ENCODE measurements at places on chromosomes 12 and 14.

GRCh38 chr12:11701433-11701832 lies 52.0 kb downstream of the ETV6 start:
- DNase-seq = no peak

DNA sequence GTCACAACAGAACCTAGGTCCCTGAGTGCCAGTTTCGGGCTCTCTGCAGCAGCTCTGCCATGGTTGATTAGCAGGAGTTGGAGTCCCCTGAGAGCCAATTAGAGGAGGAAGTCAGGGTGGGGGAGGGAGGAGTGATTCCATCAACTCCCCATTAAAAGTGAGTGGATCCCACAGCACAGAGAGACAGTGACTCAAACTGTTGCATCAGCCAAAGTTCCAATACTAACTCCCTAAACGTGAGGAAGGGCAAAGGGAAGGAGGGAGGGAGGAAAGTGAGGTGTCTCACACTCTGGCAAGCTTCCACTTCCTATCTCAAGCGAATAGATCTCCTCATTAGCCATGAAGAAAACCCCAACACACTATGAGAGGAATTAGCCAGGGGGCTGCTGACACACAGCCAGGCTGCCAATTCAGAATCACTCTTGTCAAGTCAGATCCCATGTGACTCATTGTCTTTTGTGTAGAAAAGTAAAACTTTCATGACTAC lies 23.6 kb downstream of the OR11H4 start:
- no peak for DNase-seq

DNA sequence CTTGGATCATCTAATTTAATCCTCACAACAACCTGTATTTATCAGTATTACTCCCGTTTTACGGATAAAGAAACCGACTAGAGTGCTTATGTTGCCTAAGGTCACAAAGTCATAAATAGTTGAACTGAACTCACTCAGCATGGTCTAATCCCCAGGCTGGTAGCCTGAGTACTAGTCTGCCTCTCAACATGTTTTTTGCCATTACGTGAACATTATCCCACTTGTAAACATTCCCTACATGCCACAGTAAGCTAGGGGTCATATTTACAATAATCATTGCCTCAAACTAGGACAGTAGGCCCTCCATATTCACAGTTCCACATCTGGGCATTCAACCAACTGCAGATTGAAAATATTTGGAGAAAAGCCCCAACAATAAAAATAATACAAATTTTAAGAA lies 12.1 kb downstream of the SNRPF start:
- DNase-seq = no peak

- DNase-seq = no peak
Measured at GRCh38 chr12:1530592-1531152, 63.7 kb downstream of the FBXL14 start.

DNA sequence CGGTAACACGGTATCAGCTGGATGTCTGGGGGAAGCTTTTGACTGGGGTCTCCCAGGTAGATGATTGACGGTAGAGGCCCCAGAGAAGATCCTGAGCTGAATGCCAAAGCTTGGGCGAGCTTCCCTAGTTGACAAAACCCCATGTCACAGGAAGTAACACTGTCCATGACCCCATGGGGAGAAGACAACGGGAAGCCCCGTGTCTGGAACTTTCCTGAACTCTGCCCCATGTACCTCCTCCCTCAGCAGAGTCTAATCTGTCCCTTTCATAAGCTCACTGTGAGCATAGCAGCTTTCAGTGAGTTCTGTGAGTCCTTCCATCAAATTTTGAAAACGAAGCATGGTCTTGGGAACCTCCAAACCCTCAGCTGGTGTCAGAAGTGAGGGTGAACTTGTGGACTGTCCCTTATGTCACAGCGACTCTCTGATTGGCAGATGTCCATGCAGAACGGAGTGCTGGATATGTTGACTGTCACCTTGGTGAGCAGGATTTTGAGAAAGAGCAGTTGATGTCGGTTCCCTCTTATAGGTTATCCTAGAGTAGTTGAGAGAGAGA lies 29.7 kb upstream of the BEGAIN start:
- no peak for DNase-seq

- DNase-seq = no peak
Measured at GRCh38 chr12:31308116-31308515, 17.8 kb downstream of the SINHCAF start.

DNA sequence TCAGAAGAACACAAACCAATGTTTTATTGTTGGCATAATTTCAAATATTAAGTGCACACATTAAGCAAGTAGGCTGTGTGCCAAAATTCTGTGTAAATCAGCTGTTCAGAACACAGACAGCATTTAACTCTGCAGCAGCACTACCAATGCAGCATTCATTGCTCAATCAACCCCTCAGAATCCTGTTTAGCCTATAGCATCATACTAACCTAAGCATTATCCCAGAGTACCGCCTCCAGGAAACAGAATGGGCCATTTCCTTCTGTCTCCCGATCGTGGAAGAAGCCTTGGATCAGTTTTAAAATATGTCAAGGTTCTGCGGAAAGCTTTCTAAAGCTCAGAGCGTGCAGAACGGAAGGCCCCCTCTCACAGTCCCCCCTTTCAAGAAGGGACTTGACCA lies 3.3 kb downstream of the IL26 start:
- peak; percentile 5 for DNase-seq

DNA sequence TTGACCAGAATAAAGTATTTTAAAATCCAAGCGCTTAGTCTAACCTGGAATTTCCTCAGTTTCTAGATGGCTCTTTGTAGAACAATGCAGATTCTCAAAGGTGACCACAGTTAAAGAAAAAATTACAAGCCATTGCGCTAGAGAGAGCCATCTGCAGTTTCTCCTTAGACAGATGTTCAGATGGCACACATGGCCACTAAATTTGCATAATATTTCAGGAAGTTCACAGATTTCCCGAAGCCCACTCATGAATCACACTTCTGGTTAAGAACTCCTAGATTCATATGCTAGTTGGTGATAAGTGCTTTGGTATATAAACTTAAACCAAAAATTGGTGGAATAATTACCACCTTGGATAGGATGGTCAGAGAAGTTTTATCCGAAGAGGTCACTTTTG lies 749 bp downstream of the AKAP3 start:
- DNase-seq = no peak

DNA sequence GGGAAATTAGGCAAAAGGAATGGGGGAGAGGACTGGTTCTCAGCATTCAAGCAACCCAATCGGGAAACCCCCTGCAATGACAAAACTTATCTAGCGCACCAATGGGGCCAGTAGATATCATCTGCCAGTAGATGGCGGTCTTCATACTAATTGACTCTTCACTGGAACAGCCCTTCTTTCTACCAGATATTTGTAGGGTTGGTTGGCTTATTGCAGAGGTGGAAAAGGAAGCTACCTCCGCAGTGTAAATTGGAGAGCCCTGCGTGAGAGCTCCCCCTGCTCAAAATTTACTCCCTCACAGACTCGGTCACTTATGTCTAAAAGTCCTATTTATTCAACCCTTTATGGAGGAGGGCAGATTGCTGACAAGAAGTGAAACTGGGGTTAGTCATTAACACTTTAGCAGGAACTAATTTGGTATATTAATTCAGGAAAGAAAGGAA lies 166.1 kb upstream of the CCND2 start:
- peak; percentile 50 for DNase-seq

DNA sequence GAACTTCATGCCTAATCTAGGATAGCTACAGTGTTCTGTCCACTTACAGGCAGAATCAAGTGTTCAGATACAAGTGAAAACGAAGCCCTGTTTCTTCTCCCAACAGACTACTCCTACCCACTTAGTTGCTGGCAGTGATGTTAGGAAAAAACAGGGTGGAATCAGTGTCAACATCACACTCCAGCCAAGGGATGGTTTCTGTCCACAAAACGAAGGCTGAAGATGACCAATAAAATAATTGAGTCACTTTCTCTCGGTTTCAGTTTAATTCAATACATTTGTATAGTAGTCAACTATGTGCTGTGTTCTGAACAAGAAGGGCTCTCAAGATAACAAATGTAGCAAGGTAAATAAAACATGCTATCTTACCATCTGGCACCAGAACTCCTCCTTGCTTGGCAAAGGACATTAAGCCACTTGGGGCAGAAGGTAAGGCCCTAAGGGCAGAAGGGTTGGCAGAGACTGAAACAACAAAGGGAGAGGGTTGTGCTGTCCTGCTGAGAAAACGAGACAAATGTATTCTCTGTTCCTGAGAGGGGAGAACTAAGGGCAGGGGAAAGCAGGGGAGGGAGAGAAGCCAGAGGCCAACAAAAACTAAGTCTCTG lies 393.6 kb downstream of the DPF3 start:
- no peak for DNase-seq

GRCh38 chr12:59023861-59024424 lies 103.6 kb upstream of the LRIG3 start:
- DNase-seq = no peak

DNA sequence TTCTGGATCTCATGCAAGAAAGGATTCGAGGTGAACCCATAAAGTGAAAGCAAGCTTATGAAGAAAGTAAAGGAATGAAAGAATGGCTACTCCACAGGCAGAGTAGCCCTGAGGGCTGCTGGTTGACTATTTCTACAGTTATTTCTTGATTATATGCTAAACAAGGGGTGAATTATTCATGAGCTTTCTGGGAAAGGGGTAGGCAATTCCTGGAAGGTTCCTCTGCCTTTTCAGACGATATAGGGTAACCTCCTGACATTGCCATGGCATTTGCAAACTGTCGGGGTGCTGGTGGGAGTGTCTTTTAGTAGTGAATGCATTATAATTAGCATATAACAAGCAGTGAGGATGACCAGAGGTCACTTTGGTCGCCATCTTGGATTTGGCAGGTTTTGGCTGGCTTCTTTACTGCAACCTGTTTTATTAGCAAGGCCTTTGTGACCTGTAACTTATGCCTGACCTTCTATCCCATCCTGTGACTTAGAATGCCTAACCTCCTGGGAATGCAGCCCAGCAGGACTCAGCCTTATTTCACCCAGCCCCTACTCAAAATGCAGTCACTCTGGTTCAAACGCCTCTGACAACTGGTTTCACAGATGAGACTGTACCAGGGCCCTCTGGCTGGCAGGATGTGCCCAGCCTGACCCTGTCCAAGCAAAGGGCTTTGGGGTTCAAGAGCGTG lies 157.7 kb upstream of the SFSWAP start:
- no peak for DNase-seq

- DNase-seq = no peak
Measured at GRCh38 chr14:33837943-33838683, 112.8 kb downstream of the EGLN3 start.

GRCh38 chr12:131994589-131994988 lies 44.8 kb downstream of the EP400 start:
- no peak for DNase-seq

DNA sequence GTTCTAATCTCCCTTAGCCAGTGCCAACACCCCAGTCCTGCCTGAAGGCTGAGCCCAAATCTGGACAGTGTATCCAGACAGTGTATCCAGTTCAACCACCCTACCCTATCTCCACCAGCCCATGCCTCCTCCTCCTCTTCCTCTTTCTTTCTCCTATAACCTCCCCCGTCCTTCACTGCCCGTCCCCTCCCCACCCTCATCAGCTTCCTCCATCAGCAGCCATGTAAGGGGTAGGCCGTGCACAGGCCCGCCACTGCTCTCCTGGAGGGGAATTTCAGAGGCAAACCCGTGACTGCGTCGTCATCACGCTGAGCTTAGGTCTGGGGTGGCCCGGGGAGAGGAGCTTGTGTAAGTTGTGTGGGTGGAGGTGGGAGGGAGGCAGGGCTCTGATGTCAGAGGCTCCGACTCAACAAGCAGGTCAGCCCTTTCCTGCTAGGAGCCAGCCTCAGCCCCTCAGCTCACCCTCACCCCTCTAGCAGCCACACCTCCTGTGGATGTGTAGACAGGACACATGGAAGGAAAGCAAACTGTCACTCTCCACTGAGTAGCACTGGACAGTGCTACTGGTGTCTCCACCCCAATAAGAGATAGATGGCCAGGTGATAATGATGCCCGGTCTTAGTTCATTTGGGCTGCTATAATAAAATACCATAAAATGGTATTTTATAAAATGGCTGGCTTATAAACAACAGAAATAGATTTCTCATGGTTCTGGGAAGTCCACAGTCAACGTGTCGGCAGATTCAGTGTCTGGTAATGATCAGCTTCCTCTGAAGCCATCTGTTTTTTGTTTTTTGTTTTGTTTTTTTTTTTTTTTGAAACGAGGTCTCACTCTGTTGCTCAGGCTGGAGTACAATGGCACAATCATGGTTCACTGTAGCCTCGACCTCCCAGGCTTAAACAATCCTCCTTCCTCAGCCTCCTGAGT lies 50.5 kb downstream of the IRF2BPL start:
- DNase-seq = no peak

Measured in endothelial cell (in vitro differentiated cells).